ENCODE measurements at places on chromosomes 3 and 15.

GRCh38 chr3:29614954-29615353, 334.1 kb downstream of the RBMS3 start:
- DNase-seq, result no peak

DNA sequence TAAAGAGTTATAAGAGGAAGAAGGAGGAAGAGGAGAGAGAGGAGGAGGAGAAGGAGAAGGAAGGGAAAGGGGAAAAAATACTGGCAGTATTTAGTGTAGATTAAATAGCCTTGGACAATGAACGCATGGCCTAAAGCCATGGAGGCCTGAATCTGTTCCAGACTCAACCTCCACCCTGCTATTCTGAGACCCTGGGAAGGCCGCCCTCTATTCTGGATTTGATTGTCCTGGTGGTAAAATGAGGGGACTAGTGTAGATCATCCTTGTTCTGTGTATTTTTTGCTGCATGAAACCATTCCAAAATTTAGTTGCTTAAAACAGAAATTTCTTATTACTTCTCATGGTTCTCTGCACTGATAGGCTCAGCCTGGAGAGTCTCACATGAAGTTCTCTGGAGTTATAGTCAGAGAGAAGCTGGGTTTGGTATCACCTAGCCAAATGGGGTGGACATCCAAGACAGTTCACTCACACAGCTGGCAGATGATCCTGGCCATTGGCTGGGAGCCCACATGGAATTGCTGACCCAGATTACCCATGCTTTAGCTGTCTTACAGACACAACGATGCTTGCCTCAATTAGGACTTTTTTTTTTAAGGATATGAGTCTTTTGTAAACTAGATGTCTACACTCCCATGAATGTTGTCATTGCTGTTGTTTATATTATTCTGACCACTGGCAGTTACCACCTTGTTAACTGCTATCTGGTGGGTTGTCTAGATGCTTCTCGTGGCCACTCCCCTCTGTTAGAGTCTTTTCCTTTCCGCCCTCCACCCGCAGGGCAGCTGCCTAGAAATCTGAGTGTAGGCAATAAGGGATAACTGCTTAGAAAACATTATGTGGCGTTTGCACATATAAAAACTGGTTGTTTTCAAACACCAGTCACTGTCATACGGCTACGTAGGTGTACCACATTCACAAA, 149.9 kb downstream of the SST start:
- DNase-seq, result no peak

DNA sequence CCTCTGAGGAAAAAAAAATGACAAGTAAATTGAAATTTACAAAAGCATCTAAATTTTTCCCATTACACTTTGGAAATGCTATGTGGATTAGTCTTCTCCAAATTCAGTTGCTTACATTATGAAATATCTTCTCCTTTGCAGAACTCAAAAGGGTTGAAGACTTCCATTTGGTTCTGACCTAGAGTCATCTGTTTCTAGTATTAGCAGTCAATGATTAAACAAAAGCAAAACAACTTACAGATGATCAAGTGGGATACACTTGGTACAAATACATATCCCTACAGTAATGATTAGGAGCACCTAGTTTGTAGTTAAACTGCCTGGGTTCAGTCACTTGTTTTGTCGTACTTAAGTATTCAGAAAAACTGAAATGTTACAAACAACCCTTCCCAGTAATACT, 136.2 kb downstream of the MBNL1 start:
- DNase-seq, result no peak

DNA sequence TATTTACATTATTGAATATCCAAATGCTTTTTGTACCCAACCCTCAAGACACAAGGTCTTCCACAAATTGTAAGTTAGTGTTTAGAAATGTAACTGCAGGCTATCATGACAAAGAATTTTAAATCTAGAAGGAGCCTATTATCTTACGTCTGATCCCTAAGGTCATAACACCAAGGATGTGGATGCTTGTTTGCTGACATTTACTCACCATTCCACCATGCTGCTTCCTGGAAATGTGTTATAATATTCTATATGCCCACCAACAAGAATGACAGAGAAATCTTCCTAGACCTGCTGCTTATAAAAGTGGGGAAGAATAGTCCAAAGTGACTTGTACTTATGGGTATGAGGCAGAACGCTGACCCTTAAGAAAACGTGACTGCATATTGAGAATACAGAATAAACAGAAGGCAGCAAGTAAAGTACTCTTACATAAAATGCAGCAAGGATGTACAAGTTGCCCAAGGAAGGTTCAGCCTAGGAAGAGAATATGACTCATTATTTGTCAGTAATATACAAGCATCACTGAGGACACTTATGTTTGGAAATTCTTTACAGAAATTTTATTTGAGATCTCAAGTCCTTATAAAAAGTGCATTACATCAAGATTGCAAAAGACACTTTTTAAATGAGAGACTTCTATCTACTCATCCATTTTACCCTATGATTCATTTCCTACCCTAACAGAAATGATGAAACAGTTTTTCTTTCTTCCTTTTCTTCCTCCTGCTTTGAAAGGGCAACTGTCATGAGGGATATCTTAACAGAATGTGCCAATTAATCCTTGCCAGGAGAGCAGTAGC, 59.6 kb downstream of the ESYT3 start:
- no peak for DNase-seq

DNA sequence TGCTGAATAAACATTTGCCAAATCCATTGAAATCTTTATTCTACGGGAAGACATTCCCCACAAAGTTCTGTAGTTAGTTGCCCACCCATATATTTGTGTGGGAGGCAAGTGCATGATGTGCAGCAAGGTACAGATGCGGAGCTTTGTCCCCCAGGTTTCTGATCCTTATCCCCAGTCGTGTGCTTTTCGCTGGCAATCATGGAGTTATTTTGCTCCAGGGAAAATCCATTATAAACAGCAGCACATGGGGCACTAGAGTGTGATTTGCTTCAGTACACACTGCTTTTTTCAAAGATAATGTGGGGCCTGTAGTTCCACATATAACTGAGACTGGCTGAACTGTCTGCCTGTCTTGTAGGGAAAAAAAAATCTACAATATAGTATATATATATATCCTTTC, 132.1 kb downstream of the FEZF2 start:
- no peak for DNase-seq

DNA sequence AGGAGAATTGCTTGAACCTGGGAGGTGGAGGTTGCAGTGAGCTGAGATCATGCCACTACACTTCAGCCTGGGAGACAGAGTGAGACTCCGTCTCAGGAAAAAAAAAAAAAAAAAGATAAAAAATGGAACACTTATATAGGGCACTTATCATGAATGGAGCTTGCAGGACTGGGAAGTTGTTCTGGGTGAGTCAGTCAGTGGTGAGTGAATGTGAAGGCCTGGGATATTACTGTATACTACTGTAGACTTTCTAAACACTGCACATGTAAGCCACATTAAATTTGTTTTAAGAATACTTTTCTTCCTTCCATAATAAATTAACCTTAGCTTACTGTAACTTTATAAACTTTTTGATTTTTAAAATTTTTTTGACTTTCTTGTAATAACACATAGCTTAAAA, 59.8 kb downstream of the SFMBT1 start:
- no peak for DNase-seq

GRCh38 chr3:66178206-66178605, 42.6 kb upstream of the SLC25A26 start:
- DNase-seq, result no peak

GRCh38 chr15:64038878-64039610, 7.2 kb downstream of the DAPK2 start:
- no peak for DNase-seq

DNA sequence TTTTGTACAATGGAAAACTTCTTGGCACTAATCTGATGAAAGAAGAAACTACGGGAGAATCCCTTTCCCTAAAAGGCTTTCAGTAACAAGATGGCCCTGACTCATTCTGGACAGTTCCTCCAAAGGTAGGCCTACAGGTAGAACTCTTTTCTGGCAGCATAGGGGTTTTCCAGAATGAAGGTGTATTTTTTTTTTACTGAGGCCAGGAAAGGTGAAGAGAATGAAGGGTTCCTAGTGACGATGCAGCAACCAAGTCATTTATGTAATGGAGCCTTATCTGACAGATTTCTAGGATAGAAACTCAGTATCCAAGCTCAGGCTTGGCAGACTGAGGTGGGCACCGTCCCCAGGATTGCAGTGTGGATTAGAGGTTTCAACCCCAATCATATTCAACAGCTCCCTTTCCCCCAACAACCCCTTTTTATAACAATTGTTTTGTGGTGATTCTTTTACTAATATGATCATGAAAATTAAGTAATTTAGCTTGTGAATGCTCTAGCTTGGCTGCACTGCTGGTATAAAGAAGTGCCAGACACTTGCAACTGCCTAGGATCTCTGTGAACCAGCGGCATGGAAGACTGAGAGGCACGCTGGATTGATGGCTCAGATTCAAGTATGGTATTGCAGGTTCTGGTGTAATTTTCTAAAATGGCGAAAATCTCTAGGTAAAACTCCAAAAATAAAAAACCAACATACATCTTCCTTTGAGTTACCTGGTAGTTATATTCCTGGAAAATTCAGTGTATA, 8.7 kb upstream of the TRIM69 start:
- no peak for DNase-seq

DNA sequence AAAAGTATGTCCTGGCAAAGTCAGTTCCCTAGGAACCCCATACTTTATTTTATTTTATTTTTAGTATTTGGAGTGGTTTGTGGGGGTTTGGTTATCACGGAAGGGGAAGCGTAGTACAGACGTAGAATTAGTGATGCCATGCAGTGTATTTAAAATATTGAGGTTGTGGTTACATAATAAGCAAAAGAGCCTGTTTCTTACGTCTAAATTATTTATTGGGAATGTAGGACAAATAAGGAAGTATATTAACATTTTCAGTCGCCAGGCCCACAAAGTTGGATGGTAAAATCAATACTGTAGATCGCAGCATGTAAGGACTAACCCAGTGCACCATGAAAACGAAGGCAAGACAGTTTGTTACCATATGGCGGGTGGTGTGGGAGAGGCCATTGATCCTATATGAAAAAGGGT, 558 bp downstream of the DTWD1 start:
- no peak for DNase-seq

- no peak for DNase-seq
Observed at GRCh38 chr15:28997791-28998190, 112.0 kb downstream of the APBA2 start.

DNA sequence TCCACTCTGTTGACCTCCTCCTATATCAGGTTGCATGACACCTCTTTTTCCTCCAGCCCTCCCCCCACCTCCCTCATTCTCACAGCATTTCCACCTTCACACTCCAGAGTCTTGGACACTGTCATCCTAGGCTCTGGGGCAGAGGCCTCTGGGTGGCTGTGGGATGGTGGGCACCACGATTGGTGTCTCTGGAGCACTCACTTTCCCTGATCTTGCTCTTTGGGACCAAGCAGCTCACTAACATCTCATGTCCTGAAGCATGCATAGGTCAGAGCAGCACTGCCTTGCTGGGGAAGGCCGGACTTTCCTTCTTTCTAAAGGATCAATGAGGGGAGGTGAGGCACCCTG, 14.9 kb downstream of the ZBTB47 start:
- DNase-seq, result no peak

DNA sequence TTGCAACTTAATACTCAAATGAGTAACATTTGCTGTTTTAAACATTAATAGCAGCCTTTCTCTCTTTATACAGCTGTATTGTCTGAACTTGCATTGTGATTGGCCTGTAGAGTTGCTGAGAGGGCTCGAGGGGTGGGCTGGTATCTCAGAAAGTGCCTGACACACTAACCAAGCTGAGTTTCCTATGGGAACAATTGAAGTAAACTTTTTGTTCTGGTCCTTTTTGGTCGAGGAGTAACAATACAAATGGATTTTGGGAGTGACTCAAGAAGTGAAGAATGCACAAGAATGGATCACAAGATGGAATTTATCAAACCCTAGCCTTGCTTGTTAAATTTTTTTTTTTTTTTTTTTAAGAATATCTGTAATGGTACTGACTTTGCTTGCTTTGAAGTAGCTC, 40.3 kb downstream of the CTNNB1 start:
- DNase-seq, result no peak

- DNase-seq, result no peak
Observed at GRCh38 chr3:8891774-8892173, 71.5 kb downstream of the RAD18 start.

GRCh38 chr15:84603630-84604379, 3.0 kb downstream of the ZSCAN2 start:
- DNase-seq, result no peak

Measured in stimulated activated CD4-positive, alpha-beta T cell treated with anti-CD3 and anti-CD28 coated beads, Interleukin-1b, Interleukin-23, amount 100 ng/mL, for 48 hours (primary cell).